ENCODE measurements at places on chromosomes 1 and 21. TPM values are rescaled to one million over a fixed set of nuclear protein-coding genes. Genes with fewer than 3 reads are reported as not detected.

The PPM1J gene
- total RNA-seq: 0.65 TPM

- DNase-seq: no peak
These were observed 194.4 kb upstream of the KAZN start for GRCh38 chr1:14403961-14404645.

DNA sequence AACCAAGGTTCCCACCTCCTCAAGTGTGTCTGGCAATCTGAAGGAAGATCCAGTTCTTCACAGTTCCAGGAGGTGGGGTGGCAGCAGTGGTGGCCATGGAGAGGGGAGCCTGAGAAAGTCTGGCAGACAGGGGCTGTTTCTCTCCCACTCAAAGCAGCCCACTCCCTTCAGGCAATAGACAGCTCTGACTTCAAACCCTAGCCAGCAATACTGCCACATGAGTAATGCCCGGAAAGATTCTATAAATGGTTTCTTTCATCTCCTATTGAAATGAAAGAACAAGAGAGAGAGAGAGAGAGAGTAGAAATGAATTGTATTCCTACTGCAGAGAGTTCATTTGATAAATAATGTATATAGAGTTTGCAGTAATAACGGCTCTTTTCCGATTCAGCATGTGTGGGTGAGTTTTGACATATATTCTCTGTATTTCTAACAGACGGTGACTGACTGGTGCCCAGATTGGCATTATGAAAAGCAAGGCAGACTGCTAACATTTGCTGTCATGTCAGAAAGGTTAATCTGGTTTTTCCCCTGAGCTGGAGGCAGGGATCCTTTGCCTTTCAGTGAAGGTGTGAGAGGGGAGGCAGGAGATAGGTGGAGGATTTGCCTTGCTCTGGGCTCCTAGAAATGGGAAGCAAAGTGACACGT, 267.1 kb upstream of the KIAA0040 start:
- no peak for DNase-seq

The CEP170 gene
- 72.8 TPM for total RNA-seq

The SOAT1 gene
- 14.5 TPM for total RNA-seq

DNA sequence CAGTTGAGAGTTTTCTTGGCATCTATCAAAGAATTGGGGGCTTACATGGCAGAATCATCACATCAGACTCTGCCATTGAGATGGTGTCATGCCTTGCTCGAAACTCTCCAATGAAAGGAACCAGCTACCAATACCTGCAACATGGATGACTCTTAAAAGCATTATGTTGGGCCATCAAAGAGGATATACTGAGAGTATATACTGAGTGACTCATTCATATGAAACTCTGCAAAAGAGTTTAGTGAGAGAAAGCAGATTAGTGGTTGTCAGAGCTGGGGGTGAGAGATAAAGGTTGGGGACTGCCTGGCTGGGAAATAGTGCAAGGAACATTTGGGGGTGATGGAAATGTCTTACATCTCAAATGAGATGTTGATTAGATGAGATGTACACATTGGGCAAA, 14.7 kb upstream of the HMGB4 start:
- no peak for DNase-seq
